ENCODE measurements at places on chromosomes 4 and X. TPM values are rescaled to one million over a fixed set of nuclear protein-coding genes. Genes with fewer than 3 reads are reported as not detected.

The L1CAM gene
- 21.7 TPM for total RNA-seq

The SATL1 gene
- not detected for total RNA-seq

The HTN1 gene
- not detected for total RNA-seq

The SASH3 gene
- not detected for total RNA-seq

The TRAM1L1 gene
- total RNA-seq = 0.66 TPM

The ANOS1 gene
- total RNA-seq = 0.15 TPM

The OCRL gene
- 24.7 TPM for total RNA-seq

The UGT8 gene
- total RNA-seq = 0.15 TPM

The DGAT2L6 gene
- not detected for total RNA-seq

The SYP gene
- total RNA-seq = 3.2 TPM

The KLHL13 gene
- total RNA-seq = 0.31 TPM

The SERPINA7 gene
- total RNA-seq = not detected

The DOCK11 gene
- 7.2 TPM for total RNA-seq

The UGT2B15 gene
- total RNA-seq = not detected

The SPARCL1 gene
- total RNA-seq = not detected

The CCDC110 gene
- total RNA-seq = 0.06 TPM

The FAM241A gene
- total RNA-seq = 0.53 TPM

The USP17L10 gene
- total RNA-seq = not detected

The PRICKLE3 gene
- 18.2 TPM for total RNA-seq

The PRDM5 gene
- total RNA-seq = 3.5 TPM

The NR3C2 gene
- total RNA-seq = not detected

The GPM6B gene
- 0.11 TPM for total RNA-seq

The FHIP1A gene
- total RNA-seq = 0.18 TPM

Data from A549 treated with ZK216348 at 1 μM for 4 hours (cell line).